ENCODE measurements at places on chromosomes 13 and 19. TPM values are rescaled to one million over a fixed set of nuclear protein-coding genes. Genes with fewer than 3 reads are reported as not detected.

Gene PGLYRP1
- not detected for total RNA-seq

- peaks cover 66% of the 10 kb centered on the region for H3K4me1 ChIP-seq
- peak overlapping the region; percentile 64 for H3K27ac ChIP-seq
- H3K27me3 ChIP-seq, result no peaks in the 10 kb centered on the region
- H3K36me3 ChIP-seq, result peaks cover 5% of the 10 kb centered on the region
These were observed 20.1 kb downstream of the SH3GL1 start for GRCh38 chr19:4380254-4380727.

DNA sequence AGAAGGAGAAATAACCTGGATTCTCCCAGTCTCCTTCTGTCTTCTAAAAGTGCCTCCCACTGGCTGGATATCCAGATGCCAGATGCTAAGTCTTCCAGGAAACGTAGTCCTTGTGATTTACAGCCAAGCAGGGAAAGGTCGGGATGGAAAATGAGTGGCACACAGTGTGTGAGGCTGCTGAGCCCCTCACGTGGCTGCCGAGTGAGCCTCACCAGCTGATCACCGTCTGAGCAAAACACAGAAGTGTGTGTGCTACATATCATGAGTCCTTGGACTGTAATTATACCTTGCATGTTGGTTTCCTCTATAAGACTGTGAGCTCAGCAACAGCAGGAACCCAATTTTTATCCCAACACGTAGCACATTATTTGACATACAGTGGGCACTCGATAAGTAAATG, 15.1 kb downstream of the LHFPL6 start:
- no peaks in the 10 kb centered on the region for H3K27me3 ChIP-seq
- DNase-seq, result no peak
- H3K4me1 ChIP-seq, result no peaks in the 10 kb centered on the region
- H3K36me3 ChIP-seq, result no peaks in the 10 kb centered on the region
- no peak overlapping the region for H3K27ac ChIP-seq

DNA sequence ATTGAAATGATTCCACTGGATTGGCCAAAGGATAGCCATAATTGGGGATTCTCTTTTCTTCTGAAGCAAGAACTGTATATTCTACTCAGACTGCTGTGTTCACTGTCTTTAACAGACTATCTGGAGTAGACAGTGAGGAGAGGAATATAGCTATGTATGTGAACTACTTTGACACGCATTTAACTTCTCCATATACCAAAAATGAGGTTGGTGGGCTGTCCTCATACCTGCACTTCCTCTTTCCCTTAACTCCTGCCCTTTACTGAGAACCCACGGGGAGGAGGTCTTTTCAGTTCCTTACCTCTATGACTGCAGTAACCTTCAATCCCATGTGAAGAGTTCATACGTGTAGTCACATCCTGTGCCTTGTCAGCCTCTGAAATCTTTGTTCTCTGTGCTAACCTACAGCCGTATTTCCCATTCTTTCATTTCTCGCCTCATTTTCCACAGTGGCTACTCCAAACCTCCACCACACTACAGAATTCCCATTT, 305.8 kb downstream of the MTUS2 start:
- no peaks in the 10 kb centered on the region for H3K36me3 ChIP-seq
- no peaks in the 10 kb centered on the region for H3K27me3 ChIP-seq
- peak; percentile 56 for DNase-seq
- peaks cover 18% of the 10 kb centered on the region for H3K4me1 ChIP-seq

DNA sequence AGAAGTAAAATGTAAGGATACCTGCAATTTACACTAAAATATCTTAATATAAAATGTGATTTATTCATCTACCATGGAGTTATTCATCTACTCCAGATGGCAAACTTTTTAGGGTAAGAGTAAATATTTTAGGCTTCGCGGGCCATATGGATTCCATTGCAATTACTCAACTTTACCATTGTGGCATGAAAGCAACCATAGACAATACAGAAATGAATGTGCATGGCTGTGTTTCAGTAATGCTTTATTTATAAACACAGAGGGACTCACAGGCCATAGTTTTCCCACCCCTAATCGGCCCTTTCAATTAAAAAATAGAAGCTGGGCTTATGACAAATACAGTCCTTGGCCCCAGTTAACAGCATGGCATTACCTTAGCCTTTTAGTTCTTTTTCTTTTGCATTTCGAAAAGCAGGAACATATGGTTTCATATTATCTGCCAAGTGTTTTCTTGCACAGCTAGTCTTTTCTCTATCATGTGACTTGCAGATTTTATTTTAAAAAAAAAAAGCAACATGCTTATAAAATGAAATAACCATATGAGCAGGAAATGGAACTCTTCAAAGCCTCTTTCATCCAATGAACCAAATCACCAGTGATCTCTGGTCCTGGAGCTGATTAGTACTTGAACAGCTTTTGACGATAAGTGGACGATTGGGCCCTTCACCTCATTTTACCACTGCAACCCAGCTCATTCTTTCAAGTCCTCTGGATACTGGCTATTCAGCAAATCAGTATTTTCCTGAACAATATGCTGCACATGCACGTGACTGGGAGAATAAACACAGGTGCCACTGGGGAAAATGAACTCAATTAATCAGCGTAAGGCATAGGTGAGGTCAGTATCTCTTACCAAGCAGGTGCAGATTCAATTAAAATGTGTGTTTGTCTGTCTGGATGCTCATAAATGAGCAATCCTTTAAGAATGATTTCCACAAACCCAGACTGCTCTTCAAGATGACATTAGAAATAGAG, 63.9 kb downstream of the LHFPL6 start:
- no peak overlapping the region for H3K27ac ChIP-seq
- H3K4me3 ChIP-seq, result no peak overlapping the region
- no peaks in the 10 kb centered on the region for H3K4me1 ChIP-seq
- no peaks in the 10 kb centered on the region for H3K27me3 ChIP-seq
- H3K36me3 ChIP-seq, result no peaks in the 10 kb centered on the region

Gene ADGRE3
- not detected for total RNA-seq

GRCh38 chr13:39462428-39462827, 140.6 kb downstream of the LHFPL6 start:
- no peak overlapping the region for H3K4me3 ChIP-seq
- DNase-seq, result no peak
- H3K4me1 ChIP-seq, result no peaks in the 10 kb centered on the region
- no peaks in the 10 kb centered on the region for H3K27me3 ChIP-seq
- H3K27ac ChIP-seq, result no peak overlapping the region

Gene TUBB4A
- 22.4 TPM for total RNA-seq

Gene FXYD3
- total RNA-seq, result 0.44 TPM
